Activated CD8-positive, alpha-beta memory T cell treated with anti-CD3 and anti-CD28 coated beads for 1 hour (primary cell): ENCODE measurements at places on chromosomes 5 and 9.

- DNase-seq, result no peak
These were observed 29.8 kb downstream of the HMGCR start for GRCh38 chr5:75366787-75367186.

DNA sequence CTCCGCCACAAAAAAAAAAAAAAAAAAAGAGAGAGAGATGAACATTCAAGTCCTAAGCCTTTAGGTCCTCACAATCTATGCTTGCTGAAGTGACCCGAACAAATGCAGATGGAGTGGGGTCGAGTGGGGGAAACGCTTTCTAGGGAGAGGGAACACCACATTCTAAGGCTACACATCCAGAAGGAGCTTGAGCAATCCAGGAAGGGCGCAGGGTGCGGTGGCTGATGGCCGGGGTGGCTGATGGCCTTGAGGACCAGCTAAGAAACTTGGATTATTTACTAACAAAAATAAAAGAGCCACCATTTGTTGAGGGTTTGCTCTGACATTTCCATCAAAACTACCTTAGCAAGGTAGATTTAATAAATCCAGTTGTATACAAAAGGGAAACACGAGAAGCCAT lies 764 bp upstream of the BNIP1 start:
- DNase-seq, result no peak

- DNase-seq, result no peak
These were observed 105.6 kb upstream of the CCDC112 start for GRCh38 chr5:115402092-115402491.

DNA sequence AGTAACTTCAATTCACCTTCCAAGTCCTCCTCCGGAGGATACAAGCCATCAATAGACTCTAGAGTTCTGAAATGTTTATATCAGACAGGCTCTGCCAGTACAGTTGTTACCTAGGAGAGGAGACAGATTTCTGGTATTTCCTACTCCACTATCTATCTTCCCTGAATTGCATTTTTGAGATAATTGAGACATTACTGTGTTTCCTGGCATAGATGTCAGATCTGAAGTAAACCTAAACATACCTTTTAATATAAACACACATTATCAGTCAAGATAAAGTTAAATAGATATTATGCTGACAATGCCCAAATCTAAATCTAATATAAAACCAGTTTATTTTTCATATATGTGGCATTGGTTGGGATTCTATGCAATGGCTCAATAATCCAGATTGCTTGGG lies 8.2 kb upstream of the TYRP1 start:
- no peak for DNase-seq

DNA sequence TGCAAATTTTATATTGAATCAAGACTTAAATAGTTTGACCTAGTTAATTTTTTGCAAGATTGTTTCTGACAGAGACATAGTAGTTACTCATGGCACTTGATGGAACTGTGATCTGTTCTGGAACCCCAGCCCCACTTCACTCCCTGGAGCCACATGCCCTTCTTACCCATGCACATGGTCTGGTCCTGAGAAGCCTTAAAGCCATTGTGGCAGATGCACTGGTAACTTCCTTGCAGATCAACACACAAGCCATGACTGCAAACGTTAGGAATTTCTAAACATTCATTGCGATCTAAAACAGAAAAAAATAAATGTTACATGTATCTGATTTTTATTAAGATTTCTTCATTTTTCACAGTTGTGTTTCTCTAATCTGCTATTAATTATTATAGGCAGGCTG lies 221.2 kb downstream of the SLC12A2 start:
- DNase-seq, result no peak

DNA sequence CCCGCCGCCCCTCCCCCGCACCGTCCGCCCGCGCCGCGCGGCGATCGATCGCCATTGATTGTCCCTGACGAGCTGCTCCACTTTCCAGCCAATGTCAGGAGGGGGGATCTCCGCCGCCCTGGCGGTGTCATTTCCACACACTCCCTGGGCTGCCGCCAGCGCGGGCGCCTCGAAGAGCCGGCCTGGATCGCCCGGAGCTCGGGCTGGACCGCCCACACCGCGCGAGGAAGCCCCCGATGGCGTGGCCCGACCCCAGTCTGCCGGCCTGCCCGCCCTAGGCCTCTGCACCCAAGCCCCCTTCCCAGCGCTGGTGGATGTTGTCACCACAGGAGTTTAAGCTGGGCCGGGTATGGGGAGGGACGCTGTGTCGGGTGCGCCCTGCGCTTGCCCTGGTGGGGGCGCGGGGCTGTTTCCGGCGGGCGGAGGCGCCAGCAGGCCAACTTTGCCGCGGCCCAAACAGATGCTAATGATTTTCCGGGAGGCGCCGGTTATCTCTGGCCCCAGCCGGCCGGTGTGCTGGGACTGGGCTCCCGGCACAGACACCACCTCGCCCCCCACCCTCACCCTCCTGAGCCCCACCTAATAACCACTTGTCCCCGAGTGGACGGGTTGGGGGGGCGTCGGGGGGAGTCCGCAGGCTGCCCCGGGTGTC lies 10.6 kb upstream of the CXXC5 start:
- no peak for DNase-seq

GRCh38 chr5:112594095-112594850 lies 143.4 kb upstream of the APC start:
- no peak for DNase-seq

- no peak for DNase-seq
These were observed 96.8 kb downstream of the RAPGEF6 start for GRCh38 chr5:131538177-131538593.

- DNase-seq, result no peak
These were observed 482.4 kb downstream of the CDH10 start for GRCh38 chr5:24162343-24162742.

- DNase-seq, result no peak
These were observed 301.9 kb downstream of the CTNND2 start for GRCh38 chr5:11602298-11602697.
